ENCODE measurements at places on chromosomes 16 and 17.

DNA sequence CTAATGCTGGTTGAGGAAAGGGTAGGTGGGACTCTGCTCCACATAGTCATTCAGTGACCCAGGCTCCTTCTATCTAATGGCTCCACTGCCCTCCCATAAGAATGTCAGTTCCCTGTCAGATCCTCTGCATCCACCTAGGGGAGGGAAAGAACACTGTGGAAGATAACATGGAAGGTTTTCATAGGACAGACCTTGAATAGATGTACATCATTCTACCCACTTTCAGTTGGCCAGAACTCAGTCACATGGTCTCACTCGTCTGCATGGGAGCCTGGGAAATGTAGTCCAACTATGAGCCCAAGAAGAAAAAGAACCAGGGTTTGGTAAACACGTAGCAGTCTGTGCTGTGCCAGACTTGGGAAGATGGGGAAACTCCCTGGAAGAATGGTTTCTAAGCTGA, 27.1 kb upstream of the SCNN1B start:
- DNase-seq = no peak

DNA sequence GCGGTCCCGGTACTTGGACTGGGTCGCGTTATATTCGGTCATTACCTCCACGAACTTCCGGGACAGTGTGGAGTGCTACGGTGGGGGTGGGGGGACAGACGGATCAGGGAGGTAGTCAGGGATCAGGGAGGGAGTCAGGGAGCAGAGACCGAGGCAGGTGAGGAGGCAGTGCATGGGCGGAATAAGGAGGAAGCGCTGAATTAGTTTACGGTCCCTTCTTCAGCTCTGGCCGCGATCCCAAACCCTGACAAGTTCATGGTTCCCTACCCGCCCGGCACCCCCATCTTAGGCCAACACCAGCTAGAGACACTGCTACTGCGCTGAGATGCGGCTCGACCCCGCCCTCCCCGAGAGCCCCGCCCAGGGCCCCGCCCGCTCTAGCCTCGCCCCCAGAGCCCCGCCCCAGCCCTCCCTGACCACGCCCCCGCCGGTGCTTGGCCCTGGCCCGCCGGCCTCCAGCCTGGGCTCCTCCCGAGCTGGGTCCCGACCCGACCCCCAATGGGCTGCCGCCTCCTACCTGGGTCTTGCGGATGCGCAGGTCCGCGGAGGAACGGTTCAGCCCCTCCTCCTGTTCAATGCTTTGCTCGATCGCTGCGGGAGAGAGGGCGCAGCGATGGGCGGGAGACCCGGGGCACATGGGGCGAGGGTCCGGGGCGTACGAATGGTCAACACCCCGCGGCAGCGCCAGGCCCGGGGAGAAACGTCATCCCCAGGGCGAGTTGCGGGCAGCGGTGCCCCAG, 12.1 kb downstream of the HSD3B7 start:
- peak; percentile 78 for DNase-seq

- DNase-seq = no peak
Measured at GRCh38 chr17:10151667-10152496, 46.5 kb downstream of the GAS7 start.

- DNase-seq = no peak
Measured at GRCh38 chr16:72064361-72064894, 1.4 kb downstream of the HPR start.

DNA sequence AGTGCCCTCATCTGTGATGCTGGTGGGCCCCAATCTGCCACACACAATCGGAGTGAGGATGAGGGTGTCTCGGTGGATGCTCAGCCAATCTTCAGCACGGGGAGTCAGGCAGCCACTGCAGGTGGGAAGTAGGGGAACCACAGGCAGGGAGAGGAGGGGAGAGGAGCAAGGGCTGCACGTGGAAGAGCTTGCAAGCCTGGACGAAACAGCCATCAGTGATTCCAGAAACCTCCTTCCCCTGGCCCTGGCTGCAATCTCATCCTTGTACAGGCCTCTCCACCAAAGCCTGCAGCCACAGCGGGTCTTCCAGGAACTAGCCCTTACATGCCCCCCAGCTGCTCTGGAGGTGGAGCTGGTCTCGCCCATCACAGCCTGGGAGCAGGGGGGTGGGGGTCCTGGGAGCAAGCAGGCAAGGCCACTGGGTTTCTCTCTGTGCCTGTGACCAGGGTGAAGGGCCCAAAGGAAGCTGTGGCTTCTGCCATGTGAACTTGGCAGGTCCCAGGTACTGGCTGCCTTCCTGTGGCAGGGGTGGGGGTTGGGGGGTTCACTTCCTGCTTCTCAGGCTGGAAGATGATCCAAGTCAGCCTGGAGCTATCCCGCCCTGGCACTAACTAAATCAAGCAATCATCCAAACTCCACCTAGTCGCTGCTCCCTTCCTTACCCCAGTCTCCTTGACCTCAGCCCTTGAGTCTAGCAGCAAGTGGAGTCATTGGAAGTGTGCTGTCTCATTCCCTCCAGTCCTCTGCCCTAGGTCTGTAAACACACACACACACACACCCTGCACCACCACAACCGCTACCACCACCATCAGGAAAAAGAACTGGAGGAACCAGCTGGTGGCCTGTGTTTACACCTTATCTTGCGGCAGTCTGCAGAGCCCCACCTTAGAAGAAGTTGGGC, 29.4 kb upstream of the MLKL start:
- no peak for DNase-seq

- peak; percentile 99 for DNase-seq
Measured at GRCh38 chr17:77322514-77323412, 182.0 kb downstream of the SEC14L1 start.

- DNase-seq = peak; percentile 94
Measured at GRCh38 chr16:22206013-22206841, at the start of gene EEF2K. TSS of gene EEF2K (plus strand) at chr16:22206278. CDS start at chr16:22225730, 19,452 bp downstream.

DNA sequence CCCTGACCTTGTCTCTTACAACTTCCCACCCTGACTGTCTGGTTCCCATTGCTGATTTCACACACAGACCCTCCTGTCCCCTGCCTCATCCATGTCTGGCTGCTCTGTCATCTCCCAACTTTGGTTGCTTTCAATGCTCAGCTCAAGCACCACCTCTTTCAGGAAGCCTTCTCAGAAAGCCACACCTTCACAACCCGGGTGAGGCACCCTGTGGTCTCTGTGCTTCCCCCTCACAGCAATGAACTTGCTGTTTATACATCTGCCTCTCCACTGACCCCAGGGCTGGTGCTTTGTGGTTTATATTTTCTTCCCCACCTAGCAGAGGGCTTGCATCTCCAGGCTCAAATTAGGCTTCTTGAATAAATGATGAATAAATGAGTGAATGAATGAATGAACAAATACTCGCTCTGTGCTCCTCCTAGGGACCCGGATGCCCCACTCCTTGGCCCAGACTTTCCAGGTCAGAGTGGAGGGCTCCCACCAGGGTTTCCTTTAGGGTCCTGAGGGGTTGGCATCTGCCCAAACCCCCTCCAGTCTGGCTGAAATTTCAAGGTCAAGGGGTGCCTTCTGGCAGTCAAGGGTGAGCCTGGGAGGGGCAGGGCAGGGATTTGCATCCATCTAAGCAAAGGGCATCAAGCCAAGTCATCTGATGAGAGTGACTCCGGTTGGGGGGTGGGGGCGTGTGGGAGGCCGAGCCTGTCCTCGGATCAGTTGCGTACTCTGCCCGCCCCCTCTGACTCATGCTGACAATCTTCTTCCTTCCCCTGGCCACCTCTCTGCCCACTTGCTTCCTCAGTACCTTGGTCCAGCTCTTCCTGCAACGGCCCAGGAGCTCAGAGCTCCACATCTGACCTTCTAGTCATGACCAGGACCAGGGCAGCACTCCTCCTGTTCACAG, at the start of gene ITGAX:
Gene ITGAX, plus strand, starts transcription at position 783 of the 898 bp plus-strand sequence. Its CDS starts 79 bp downstream, at position 862.
- no peak for DNase-seq

- DNase-seq = no peak
Measured at GRCh38 chr16:59356709-59357108, 622.6 kb upstream of the GOT2 start.

- no peak for DNase-seq
Measured at GRCh38 chr17:45718791-45719190, 65.3 kb upstream of the CRHR1 start.

DNA sequence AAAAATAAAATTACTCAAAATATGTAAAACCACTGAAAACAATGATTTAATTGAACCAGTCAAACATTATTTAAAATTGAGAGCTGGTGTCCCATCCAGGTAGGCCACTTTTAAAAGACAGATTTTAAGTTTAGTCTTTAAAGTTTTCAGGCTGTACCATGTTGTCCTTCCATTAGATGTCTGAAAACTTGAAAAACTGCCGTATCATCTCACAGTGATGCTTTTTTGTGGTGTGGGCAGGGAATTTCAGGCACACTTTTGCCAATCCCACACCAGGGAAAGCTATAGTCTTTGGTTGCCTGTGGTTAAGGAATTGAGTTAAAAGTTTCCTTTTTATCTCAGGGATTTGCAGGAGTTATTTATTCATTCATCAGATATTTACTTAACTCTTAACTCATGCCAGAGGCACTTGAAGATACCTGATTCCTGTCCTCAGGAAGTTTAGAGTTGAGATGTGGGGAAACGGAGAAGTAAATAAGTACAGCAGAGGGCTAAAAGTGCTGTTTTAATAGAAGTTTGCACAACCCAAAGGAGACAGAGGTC, 3.2 kb downstream of the SNTB2 start:
- DNase-seq = no peak

GRCh38 chr16:46730126-46730525, 18.0 kb downstream of the MYLK3 start:
- no peak for DNase-seq

- no peak for DNase-seq
Measured at GRCh38 chr16:54945063-54945462, 14.4 kb downstream of the IRX5 start.

GRCh38 chr16:56628486-56629350, 3.1 kb downstream of the MT1E start:
- peak; percentile 14 for DNase-seq

DNA sequence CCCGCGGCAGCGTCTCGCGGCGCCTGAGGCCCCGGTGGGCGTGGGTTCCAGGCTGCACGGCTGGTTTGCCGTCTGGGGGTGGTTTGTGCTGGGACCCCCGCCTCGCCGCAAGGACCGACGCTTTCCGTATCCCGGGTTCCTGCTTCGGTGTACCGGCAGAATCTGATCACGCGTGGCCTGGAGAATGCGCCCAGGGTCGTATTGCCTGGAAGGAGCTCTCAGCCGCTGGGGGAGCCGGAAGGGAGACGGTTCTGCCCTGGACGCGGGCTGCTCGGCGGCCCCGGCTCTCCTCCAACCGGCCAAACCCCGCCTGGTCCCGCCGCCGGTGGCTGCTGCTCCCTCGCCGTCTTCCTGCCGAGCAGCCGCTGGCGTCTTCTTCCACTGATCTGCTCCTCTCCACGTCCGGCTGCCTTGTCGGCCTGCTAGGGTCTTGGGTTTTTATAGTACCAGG, 39.8 kb downstream of the ZNF778 start:
- DNase-seq = no peak

DNA sequence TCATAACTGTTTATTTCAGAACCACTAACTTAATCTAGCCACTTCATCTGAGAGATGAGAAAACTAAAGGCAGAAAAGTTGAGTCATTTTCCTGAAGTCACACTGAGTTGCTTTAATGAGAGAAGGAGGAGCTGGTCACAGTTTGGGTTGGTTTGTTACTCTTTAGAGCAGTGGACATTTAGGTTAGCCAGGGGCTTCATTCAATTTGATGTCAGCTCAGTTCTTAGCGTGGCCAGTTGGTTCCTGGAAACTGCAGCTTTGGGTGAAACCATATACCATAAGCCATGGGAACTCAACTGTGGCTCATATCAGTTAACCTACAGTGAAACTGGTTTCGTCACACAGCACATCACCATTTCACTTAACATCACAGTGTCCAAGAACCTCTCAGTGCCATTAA, 59.2 kb upstream of the ADORA2B start:
- no peak for DNase-seq

- DNase-seq = no peak
Measured at GRCh38 chr16:61665512-61665911, 370.7 kb downstream of the CDH8 start.

GRCh38 chr17:36544044-36544306, 744 bp upstream of the GGNBP2 start:
- DNase-seq = peak; percentile 64

DNA sequence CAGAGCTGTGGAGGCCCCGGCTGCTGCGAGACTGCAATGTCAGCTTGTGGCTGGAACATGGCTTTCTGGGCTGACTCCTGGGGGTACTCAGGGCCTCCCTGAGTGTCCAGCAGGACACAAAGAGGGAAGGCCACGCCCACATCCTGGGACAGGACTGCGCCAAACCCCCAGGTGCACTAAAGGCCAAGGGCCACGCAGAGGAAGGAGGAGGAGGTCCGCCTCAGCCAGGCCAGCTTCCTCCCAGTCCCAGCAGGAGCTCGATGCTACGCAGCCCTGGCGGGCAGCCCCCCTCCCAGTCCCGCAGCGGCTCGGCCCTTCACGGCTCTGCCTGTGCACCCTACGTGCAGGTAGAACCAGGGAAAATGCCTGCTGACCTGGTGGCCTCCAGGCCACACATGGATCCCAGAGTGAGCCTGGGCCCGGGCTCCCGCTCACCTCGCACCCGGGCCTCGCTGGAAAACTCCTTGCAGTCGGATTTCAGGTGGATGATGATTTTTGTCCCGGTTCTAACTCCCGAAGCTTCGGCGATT, 21.2 kb downstream of the DNASE1 start:
- DNase-seq = no peak

GRCh38 chr16:47461598-47462266, 601 bp downstream of the PHKB start:
- DNase-seq = peak; percentile 50

- peak; percentile 50 for DNase-seq
Measured at GRCh38 chr16:57260294-57260929, 15.4 kb downstream of the ARL2BP start.

DNA sequence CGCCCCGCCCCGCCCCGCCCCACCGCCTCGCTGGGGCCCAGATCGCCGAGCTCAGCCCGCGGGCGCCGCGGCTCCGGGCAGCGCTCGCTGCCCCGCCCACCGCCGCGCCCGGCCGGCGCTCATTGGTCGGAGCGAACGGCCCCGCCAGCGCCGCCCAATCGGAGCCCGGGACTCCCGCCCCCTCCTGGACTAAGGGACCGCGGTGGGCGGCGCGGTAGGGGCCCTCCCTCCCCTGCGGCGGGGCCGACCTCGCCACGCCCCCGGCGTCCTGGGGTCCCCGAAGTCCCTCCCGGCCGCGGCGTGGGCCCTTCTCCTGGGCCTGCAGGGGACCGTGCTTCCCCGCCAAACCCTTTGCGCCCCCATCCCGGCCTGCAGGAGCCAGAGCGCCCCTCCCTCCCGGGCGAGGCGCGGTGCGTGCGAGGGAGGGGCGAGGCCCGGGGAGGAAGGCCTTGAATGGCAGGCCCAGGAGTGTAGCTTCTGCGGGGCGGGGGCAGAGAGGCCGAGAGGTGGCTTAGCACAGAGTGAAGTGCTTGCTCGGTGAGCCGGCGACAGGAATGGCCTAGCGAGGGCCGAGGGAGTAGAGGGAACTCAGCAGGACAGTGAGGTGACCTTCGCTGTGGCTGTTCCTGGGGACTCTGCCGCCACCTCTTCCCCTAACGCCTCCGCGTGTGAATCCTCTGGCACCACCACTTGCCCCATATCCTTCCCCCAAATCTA, at the start of gene CAMKK1:
Gene CAMKK1, minus strand, starts transcription at position 51 of the 717 bp plus-strand sequence. CDS start 7,366 bp downstream, outside the sequence.
- peak; percentile 72 for DNase-seq

DNA sequence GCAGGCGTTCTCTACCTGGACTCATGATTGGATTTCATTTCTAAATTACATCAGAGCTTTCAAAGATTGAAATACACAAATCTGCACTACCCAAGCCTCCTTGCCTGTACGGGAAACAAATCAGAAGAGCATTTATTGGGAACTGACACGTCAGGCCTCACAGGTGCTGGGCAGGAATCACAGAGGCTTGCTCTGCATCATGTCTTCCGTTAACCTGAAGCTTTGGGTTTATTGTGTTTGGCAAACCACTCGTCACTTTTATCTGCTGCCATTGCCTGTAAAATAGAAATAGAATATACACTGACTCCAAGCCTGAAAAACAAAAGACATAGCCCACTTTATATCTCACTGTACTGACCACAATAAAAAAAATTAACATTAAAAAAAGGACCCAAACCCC, 7.9 kb upstream of the GEMIN4 start:
- no peak for DNase-seq
